ENCODE measurements at places on chromosomes 5 and 9.

DNA sequence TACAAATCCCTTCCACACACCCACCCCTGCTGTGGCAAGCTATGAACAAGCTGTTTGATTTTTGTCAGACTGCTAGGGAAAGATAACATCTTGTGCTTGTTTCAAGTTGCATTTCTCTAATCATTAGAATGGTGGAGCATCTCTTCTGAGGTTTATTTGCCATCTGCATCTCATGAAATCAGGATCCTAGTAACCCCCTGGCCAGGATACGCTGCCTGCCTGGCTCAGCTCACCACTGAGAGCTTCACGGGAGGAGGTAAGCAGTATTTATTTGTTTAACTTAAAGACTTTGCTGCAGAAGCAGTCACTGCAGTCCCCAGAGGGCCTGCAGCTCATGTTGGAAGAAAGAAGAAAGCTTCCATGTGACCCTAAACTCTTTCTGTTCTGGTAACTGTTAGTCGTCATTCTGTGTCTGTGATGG lies 83.3 kb upstream of the CXCL14 start:
- DNase-seq, result no peak

- DNase-seq, result no peak
Measured at GRCh38 chr9:91835216-91835615, 114.8 kb downstream of the ROR2 start.

- DNase-seq, result no peak
Measured at GRCh38 chr5:148748702-148749392, 77.6 kb upstream of the ADRB2 start.

DNA sequence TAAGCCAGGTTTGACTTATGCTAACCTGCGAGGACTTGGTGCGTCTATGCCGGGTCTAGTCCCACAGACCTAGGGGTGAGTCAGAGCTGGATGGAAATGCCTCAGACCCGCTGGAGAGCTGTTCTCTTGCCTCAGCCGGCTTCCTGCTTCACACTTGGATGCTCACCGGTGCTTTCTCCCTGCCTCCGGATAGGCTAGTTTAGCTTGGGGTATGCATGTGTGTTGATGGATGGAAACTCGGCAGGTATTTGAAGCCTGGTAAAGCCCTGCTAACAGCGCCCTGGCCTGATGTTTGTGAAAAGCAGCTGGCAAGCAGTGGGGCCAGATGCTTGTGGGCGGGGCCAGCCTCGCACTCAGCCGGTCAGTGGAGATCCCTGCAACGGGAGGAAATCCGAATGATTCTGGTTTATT lies 29.3 kb downstream of the PRRC2B start:
- no peak for DNase-seq

- no peak for DNase-seq
Measured at GRCh38 chr9:105333076-105333475, 88.6 kb downstream of the SLC44A1 start.

DNA sequence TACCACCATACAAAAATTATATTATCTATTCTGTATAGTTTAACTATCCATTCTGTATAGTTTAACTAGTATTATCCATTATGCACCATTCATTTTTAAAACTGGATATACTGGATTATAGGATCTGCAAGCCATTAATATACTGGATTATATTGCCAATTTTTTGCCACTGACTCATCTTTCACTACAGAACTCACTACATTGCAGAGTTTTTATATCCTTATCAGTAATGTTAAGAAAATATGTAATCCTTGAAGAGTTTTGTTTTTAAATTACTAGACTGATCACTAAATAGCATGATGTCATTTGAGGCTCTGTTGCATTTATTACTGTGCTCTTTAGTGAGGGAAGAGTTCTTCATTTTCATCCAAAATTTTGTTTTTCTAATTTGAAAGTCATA lies 109.8 kb upstream of the SNX2 start:
- no peak for DNase-seq

GRCh38 chr5:59390074-59390659 lies 503.4 kb downstream of the PDE4D start:
- no peak for DNase-seq

GRCh38 chr5:134022333-134022732 lies 17.6 kb upstream of the VDAC1 start:
- no peak for DNase-seq

GRCh38 chr5:76175821-76176403 lies 92.7 kb downstream of the SV2C start:
- no peak for DNase-seq

GRCh38 chr9:114472765-114473446 lies 32.4 kb downstream of the WHRN start:
- no peak for DNase-seq

DNA sequence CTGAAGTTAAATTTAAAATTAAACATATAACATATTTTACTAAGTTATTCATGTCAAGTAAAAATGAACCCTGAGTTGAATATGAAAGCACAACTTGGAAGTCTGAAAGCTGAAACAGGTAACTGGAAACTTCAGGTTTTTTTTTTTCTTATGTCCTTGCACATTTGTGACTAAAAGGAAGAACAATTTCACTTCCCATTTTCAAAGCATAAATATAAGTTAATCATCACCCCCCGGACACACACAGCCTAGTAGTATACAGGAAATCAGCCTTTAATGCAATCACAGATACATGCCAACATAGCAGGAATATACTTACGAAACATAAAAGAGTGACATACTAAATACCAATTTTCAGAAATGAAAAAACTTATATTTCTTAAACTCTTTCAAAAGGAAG lies 225.9 kb downstream of the RFX3 start:
- no peak for DNase-seq

DNA sequence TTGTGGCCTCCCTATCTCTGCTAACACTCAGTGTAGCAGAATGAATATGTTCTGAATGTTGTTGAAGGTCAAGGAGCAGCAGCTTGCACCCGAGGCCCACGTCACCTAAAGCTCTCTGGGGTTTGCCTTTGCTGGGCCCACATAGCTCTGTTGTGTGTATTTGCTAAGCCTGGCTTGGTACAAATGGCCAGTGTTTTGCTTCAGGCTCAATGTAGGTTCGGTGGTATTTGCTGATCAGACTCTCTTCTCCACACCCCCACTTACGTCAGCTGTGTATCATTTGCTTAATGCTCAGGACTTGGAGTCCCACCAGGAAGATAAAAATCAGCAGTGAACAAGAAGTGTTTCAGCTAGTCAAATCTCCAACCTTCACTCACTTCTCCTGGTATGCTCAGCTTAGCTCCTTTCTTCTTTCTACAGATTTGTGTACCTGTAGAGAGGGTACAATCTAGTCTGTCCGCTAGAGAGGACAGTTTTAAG lies 4.8 kb upstream of the RFESD start:
- no peak for DNase-seq

DNA sequence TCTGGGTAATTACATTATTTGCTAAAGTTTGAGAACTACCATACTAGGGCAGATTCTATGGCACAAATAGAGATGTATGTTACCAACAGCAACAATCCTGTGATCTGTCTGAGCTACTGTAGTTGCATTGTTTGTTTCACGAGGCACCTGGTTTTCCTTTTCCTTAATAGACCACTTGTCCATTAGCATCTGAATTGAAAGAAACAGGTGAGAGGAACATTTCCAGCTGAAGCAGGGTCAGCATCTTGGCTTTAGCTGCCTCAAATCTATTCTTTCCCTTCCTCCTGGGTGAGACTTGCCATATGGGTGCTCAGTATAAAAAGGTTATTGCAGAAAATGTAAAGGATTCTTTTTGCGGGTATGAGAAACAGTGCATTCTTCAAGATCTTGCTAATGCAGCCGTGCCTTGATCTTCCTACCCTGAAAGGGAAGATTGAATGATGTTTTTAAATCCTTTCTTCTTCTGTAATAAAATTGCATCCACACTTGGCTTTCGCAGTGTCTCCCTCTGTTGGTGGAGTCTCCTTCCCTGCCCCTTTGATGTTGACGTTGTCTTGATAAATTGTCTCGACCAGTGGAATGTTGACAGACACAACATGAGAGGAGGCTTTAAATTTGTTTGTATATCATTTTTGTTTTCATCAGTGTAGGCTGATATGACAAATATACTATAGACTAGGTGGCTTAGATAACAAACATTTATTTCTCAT lies 118.0 kb upstream of the BRINP1 start:
- DNase-seq, result no peak

DNA sequence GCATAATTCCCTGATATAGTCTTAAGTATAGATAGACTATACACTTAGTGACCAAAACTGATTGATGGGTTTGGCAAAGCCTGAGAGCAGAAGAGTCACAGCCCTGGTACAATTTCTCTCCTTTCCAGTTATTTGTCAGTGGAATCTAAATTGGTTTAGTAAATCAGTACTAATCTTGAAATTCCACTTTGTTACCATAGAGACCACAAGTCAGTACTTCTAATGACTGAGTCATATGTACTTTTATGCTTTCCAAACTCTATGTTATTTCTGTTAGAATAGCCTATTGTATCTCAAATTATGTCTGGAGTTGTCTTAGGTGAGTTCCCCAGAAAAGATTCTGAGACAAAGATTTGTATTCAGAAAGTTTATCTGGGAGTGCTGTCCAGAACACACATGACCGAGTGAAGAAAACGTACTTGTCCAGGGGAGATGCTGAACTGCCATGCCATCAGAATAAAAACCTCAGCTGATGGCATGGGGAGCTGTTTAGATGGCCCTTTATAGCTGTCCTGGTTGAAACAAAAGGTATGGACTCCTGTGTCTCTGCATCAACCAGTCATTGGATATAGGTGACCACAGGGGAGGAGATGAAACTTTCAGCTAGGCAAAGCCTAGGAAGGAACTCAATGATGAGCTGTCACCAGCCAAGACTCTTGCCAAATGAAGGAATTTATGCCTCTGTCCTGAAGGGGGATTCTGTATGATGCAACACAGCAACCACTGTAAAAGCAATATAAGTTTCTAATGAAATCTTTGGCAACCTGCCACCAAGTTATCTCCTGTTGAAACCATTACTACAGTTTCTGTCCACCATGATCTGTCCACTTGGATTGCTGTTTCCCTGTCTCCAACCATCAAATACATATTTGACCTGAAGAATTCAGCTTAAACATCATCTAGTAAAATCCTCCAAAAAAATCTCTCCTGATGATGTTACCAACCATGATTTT lies 18.0 kb upstream of the SMC2 start:
- DNase-seq, result no peak

- DNase-seq, result no peak
Measured at GRCh38 chr9:35618325-35618727, at the start of gene CD72. Gene CD72 (minus strand): TSS chr9:35618413. CDS start chr9:35618303, 110 bp downstream.

DNA sequence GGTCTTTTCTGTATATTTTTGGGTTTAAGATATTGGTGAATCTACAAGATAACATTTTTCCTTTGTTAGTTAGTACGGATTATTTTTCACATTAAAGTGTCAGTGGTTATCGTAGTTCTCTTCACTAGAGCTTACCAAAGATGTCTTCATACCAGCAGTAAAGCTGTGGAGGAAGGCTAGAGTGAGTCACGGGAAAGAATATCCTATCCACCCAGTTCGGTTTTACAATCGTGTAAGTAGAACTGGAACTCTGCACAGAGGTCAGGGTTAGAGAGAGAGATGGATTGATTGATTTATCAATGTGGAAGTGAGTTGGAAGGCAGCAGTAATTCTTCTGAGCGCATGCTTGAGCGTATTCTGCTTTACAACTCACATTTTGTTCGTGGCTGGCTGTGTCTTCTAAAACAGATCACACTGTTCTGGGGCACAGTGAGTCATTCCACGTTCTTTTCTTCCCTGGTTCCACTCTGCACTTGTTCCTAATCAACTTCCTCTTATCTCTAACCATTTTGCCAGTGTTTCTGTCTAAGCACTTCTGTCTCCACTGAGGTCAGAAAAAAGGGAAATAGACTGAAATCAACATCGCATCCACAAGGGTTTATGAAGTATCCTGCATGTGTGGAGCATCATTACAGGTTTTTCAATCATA lies 86.5 kb upstream of the ARRDC3 start:
- no peak for DNase-seq

DNA sequence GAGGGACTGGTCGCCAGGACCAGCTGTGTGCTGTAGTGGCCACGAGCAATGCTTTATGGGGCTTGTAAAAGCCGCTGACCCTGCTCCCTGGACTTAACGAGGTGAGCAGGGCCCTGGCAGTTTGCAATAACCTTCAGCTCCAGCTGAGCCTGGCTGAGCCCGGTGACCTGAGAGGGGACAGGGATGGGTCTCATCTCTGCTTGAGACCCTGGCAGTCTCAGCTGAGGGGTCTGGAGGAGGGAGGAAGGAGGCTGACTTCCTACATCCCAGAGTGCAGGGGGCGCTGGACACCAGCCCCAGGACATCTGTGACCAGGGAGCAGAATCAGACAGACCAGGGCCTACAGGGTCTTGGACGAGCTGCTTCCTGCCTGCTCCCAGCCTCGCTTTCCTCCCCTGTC lies 277.5 kb upstream of the MVB12B start:
- DNase-seq, result no peak

- DNase-seq, result no peak
Measured at GRCh38 chr9:103068753-103069152, 73.6 kb downstream of the CYLC2 start.

DNA sequence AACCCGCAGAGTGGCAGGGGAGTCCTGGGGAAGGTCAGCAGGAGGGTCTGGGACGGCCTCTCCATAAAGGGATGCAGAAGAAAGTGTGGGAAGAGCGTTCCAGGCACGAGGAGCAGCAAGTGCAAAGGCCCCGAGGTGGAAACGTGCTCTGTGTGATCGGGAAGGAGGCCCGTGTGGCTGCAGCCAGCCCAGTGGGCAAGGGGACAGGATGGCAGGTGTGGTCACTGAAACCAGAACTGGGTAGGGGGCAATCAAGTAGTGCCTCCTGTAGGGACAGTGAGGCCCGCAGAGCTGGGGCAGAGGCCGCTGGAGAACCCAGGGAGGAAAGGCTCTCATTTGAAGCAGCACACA lies 16.3 kb upstream of the LAMC3 start:
- DNase-seq, result no peak

DNA sequence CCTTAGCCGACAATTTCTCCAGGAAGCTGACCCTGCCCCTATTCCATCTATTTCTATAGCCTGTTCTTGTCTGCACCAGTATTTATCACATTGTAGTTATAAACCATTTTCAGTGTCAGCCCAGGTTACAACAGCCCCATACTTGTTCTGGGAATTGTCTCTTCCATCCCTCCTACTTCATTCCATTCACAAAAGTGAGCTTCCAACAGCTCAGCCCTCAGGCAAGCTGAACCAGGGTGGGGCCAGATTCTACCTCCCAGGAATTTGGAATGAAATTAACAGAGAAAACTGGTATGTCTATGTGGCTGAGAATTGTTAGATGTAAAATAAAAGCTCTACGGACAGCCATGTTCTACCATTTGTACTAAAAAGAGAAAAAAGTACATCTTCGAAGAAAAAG lies 36.1 kb downstream of the STRBP start:
- no peak for DNase-seq

DNA sequence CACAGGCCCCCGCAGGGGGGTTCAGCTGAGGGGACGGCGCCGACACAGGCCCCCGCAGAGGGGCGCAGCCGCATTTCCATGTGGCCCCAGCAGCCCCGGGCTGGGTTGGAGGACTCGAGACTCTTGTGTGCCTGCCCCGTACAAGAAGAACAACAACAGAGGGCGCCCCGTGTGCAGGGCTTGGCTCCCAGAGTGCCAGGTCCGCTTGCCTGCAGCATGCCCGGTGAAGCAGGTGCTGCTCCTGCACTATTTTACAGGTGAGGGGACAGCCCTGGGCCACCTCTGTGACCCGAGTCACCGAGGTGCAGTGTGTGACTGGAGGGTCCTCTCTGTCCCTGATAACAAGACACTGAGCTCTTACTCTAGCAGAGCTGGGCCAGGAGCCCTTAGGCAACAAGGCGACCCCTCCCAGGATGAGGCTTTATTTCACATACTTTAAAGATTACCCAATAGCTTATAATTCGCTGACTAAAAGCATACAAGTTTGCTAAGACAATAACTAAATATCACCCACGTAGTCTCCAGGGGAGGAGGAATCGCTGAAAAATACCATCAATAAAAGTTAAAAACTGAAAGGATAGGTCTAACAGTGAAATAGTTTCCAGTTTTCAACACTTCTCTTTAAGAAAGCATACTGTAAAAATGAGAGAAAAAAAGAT lies 41.7 kb upstream of the SLC9A3 start:
- DNase-seq, result no peak
